Natural killer cell treated with Interleukin-12 subunit alpha and Interleukin-12 subunit beta and Interleukin-15 and Interleukin-18, amount 100 ng/mL, for 72 hours (primary cell): ENCODE measurements at places on chromosomes 12 and 14. TPM values are rescaled to one million over a fixed set of nuclear protein-coding genes. Genes with fewer than 3 reads are reported as not detected.

GRCh38 chr14:96452684-96453083, 49.5 kb upstream of the PAPOLA start:
- no peaks in the 10 kb centered on the region for H3K36me3 ChIP-seq
- no peaks in the 10 kb centered on the region for H3K4me1 ChIP-seq
- no peak for DNase-seq
- peaks cover 14% of the 10 kb centered on the region for H3K27me3 ChIP-seq
- no peak overlapping the region for H3K4me3 ChIP-seq

DNA sequence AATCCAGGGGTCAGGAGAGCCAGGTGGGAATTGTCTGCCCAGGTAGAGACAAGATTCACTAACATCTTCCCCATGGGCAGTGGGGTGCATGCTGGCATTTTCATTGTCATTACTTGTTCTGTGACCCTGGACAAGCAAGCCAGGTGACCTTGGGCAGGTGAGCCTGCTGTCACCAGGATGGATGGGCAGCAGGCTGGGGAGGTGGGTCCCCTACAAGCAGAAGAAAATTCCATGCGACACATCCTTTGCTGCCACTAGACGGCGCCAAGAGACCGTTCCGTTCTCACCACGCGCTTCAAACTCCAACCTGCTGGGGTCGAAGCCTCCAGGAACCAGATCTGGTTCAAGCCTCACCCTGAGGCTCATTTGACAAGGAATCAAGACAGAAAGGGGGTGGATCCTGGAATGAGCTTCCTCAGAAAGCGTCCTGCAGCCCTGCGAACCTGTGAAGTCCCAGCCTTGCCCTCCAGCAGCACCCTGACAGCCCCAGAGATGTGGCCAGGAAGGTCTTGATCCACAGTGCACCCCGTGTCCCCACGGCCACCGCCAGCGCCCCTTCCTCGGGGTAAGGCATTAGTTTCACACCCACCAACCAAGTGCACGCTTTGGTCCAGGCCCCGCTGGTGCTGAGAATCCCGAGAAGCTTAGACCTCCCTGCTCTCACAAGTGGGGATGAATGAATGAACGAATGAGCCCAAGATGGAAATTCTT, 3.2 kb upstream of the DYNC1H1 start:
- H3K27me3 ChIP-seq: no peaks in the 10 kb centered on the region
- no peak overlapping the region for H3K27ac ChIP-seq
- no peak overlapping the region for H3K4me3 ChIP-seq
- peaks cover 21% of the 10 kb centered on the region for H3K4me1 ChIP-seq
- DNase-seq: peak; percentile 78

The RNASE7 gene
- not detected for total RNA-seq

- no peak overlapping the region for H3K4me3 ChIP-seq
- H3K27ac ChIP-seq: no peak overlapping the region
- no peaks in the 10 kb centered on the region for H3K27me3 ChIP-seq
- no peak for DNase-seq
- H3K36me3 ChIP-seq: no peaks in the 10 kb centered on the region
These were observed 151.4 kb downstream of the KCNC2 start for GRCh38 chr12:75058228-75058627.

DNA sequence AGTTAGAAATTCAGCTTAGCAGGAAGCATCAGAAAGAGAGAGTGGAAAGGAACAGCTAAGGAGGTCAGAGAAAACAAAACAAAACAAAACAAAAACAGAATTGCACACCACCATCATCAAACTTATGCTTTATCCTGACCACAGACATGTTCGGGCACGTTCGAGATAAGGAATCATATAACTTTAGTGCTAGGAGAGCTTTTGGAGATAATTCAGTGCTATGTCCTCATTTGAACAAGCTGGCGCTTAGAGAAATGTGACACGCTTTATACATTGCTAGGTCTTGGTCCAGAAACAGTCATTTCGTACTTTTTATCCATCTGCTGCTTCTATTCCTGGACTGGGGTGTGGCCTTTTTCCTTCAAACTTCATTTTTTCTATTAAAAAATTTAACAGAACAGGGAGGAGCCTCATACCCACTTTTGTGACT, 213.1 kb downstream of the PTPRO start:
- no peak overlapping the region for H3K27ac ChIP-seq
- no peaks in the 10 kb centered on the region for H3K36me3 ChIP-seq
- DNase-seq: no peak
- no peak overlapping the region for H3K4me3 ChIP-seq
- no peaks in the 10 kb centered on the region for H3K27me3 ChIP-seq
- H3K4me1 ChIP-seq: peaks cover 2% of the 10 kb centered on the region

The PDZRN4 gene
- not detected for total RNA-seq

GRCh38 chr12:89481213-89481914, 43.2 kb downstream of the GALNT4 start:
- peaks cover 12% of the 10 kb centered on the region for H3K36me3 ChIP-seq
- H3K4me3 ChIP-seq: no peak overlapping the region
- no peaks in the 10 kb centered on the region for H3K27me3 ChIP-seq
- H3K27ac ChIP-seq: no peak overlapping the region
- no peak for DNase-seq

The TMCC3 gene
- total RNA-seq: 3.5 TPM

DNA sequence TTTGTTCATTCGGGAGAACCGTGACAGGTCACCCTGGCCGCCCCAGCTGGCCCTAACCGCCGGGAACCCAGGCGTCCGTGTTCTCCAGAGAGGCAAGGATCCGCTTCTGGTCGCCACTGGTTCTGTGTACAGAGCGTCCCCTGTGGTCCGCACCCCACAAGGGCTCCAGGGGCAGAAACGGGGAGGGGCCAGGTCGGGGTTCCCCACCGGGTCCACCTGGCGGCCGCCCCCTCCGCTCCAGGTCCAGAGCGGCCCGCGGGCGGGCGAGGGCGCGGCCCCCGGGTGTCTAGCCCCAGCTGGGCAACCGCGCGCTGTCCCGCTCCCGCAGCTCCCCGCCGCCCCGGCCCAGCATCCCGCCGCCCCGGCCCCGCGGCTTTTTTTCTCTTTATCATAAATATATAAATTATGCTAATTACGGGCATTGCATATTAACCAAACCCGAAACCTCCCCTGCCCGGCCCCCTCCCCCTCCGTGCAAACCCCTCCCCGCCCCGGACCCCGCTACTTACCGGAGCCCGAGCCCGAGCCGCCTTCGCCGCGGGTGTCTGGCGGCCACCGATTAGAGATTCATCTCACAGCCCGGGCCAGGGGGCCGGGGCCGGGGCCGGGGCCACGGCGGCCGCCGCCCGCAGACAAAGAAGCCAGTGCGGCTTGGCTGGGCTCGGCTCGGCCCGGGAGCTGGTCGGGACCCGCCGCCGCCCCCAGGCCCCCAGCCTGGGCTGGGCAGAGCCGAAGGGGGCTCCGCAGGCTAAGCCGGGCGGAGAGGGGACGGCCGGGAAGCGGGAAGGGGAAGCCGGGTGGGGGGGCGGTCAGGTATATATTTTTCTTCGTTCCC, 512 bp downstream of the POU6F1 start:
- DNase-seq: peak; percentile 64
- H3K36me3 ChIP-seq: no peaks in the 10 kb centered on the region
- peak overlapping the region; percentile 88 for H3K4me3 ChIP-seq
- H3K27ac ChIP-seq: peak overlapping the region; percentile 94
- H3K27me3 ChIP-seq: no peaks in the 10 kb centered on the region

- H3K4me1 ChIP-seq: peaks cover 18% of the 10 kb centered on the region
- H3K27ac ChIP-seq: no peak overlapping the region
- no peak overlapping the region for H3K4me3 ChIP-seq
- no peak for DNase-seq
- H3K36me3 ChIP-seq: no peaks in the 10 kb centered on the region
These were observed 86.6 kb upstream of the FRMD6 start for GRCh38 chr14:51564986-51565604.

DNA sequence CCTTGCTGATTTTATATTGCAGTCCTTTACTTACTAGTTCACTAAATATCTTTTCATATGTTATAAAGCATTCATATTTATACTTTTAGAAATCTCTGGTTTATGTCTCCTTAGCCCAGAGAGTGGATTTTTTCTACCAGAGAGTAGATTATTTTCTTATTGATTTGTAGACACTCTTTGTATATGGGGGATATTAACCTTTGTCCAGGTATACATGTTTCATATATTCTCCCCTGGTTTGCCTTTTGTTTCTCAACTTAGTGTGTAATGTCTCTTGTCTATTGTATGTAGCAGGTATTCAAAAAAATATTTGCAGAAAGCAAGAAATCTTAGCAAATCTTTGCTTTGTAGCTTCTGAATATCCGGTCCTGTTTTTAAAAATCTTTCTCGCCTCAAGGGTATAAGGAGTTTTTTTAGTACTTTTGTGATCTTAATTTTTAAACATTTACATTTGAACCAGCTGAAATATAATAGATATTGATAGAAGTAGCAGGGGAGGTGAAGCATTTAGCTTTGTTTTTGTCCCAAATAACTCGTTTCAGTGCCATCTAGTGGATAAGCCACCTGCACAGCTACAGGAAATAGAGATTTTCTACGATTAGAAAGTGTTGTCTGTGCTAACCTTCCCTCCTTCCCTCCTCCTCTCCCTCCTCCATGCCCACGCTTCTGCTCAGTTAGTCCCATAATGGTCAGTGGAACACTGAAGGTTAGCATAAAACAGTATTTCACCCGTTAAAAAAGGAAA, 97.0 kb downstream of the PHETA1 start:
- H3K36me3 ChIP-seq: no peaks in the 10 kb centered on the region
- peaks cover 9% of the 10 kb centered on the region for H3K27me3 ChIP-seq
- H3K27ac ChIP-seq: no peak overlapping the region
- no peak overlapping the region for H3K4me3 ChIP-seq

- no peak overlapping the region for H3K4me3 ChIP-seq
- H3K27ac ChIP-seq: no peak overlapping the region
- DNase-seq: no peak
- no peaks in the 10 kb centered on the region for H3K27me3 ChIP-seq
- H3K4me1 ChIP-seq: peaks cover 3% of the 10 kb centered on the region
These were observed 89.3 kb downstream of the IRF2BPL start for GRCh38 chr14:76939015-76939742.

GRCh38 chr14:95326987-95327386, 7.3 kb upstream of the CLMN start:
- no peak overlapping the region for H3K4me3 ChIP-seq
- H3K27ac ChIP-seq: no peak overlapping the region
- H3K36me3 ChIP-seq: no peaks in the 10 kb centered on the region
- no peak for DNase-seq

GRCh38 chr12:65948320-65949008, 124.2 kb downstream of the HMGA2 start:
- H3K27me3 ChIP-seq: peaks cover 6% of the 10 kb centered on the region
- H3K36me3 ChIP-seq: no peaks in the 10 kb centered on the region
- H3K4me1 ChIP-seq: no peaks in the 10 kb centered on the region
- DNase-seq: no peak

GRCh38 chr12:6780573-6780972, 8.3 kb downstream of the LAG3 start:
- peaks cover 10% of the 10 kb centered on the region for H3K27me3 ChIP-seq
- H3K27ac ChIP-seq: peak overlapping the region; percentile 93
- H3K36me3 ChIP-seq: peaks cover 12% of the 10 kb centered on the region
- DNase-seq: peak; percentile 49
- peak overlapping the region; percentile 47 for H3K4me3 ChIP-seq

The ANO2 gene
- not detected for total RNA-seq

DNA sequence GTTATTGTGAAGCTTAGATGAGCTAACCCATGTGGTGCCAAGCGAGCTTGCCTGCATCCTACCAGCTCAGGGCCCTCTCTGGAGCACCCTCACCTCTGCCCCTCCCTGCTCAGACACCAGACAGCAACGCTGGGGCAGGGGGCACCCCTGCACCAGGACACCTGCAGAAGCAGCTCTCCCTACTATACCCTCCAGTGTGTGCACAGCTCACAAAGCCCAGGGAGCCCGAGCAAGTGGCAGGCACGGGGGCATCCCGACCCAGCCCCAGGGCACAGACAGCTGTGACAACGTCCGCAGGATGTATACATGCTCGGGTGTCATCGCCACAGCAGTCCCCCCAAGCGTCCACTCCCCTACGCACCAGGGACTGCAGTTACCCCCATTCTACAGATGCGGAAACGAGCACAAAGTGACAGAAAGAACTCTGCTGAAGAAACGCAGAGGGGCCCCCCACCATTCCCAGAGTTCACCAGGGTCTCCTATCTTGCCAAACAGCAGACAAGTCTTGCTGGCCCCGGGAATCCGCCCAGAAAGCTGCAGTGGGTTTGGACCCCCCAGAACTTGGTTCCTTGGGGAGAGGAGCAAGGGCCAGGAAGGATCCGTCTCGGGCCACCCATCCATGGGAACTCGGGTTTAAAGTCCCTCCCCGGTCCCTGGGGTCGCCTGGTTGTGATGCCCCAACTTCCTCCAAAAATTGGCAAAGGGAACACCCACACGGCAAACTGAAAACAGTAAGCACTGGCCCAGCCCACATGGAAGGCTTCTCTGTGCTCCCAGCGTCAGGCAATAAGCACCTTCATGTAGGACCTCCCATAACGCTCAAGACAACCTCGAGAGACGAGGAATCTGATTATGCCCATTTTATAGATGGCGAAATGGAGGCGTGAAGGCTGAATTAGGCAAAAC, 12.0 kb downstream of the NCOR2 start:
- no peaks in the 10 kb centered on the region for H3K27me3 ChIP-seq
- no peaks in the 10 kb centered on the region for H3K36me3 ChIP-seq
- no peak overlapping the region for H3K4me3 ChIP-seq
- peaks cover 48% of the 10 kb centered on the region for H3K4me1 ChIP-seq
- DNase-seq: no peak

GRCh38 chr12:51531978-51532497, 59.0 kb upstream of the SCN8A start:
- no peak overlapping the region for H3K27ac ChIP-seq
- peaks cover 29% of the 10 kb centered on the region for H3K27me3 ChIP-seq
- peak; percentile 75 for DNase-seq

GRCh38 chr14:70622111-70622712, 19.5 kb upstream of the TTC9 start:
- H3K27me3 ChIP-seq: peaks cover 46% of the 10 kb centered on the region
- DNase-seq: no peak
- H3K4me3 ChIP-seq: no peak overlapping the region
- no peaks in the 10 kb centered on the region for H3K4me1 ChIP-seq
- H3K36me3 ChIP-seq: peaks cover 20% of the 10 kb centered on the region

DNA sequence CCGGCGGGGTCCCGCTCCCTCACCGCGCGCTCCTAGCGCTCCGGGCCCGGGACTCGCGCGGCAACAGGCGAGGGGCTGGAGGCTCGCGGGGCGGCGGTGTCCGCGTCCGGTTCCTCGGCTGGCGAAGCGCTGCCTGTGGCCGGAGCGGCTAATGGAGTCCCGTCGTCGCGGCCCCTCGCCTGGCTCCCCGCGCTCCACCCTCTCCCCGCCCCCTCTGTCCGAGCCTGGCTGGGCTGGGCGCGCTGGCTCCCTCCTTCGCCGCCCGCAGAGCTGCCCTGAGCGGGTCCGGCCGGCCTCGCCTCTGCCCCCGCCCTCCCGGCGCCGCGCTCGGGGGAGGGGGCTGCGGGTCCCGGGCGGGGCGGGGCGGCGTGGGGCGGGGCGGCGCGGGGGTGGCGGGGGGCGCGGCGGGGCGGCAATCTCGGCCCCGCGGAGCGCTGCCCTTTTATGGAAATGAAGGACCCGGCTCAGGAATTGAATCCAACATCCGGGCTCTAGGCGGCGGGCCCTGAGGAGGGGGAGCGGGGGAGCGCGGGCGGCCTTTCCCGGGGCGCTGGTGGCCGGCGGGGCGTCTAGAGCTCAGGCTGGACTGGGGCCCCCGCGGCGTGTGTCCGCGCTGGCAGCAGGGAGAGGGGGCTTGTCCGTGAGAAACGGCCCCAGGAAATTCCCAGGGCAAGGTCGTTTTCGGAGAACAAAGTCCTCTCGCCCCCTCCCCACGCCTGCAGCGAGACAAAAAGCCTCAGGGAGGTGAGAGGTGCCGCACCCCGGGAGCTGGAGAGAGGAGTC, at the start of gene FERMT2:
Gene FERMT2, minus strand, starts transcription at position 153 of the 783 bp plus-strand sequence. CDS start 482 bp downstream, outside the sequence.
- peaks cover 30% of the 10 kb centered on the region for H3K27me3 ChIP-seq
- H3K36me3 ChIP-seq: no peaks in the 10 kb centered on the region
- H3K4me3 ChIP-seq: peak within 1 kb of the TSS; percentile 85
- peaks cover 17% of the 10 kb centered on the region for H3K4me1 ChIP-seq
- DNase-seq: peak; percentile 65
- peak within 1 kb of the TSS; percentile 67 for H3K27ac ChIP-seq
